Uterus (tissue), 4 donors: ENCODE measurements at places on chromosomes 5 and 9. TPM values are rescaled to one million over a fixed set of nuclear protein-coding genes. Genes with fewer than 3 reads are reported as not detected.
A peak's percentile ranks its signal among the peaks of the same experiment; 100 is the strongest.

The SPACA9 gene
- 2.4 TPM for total RNA-seq

The AK6 gene
- total RNA-seq: 36.3 TPM

The NSG2 gene
- not detected for total RNA-seq

The TRIO gene
- total RNA-seq: 234 TPM

- DNase-seq: no peak
Observed at GRCh38 chr9:123290764-123291163, 22.4 kb upstream of the STRBP start.

DNA sequence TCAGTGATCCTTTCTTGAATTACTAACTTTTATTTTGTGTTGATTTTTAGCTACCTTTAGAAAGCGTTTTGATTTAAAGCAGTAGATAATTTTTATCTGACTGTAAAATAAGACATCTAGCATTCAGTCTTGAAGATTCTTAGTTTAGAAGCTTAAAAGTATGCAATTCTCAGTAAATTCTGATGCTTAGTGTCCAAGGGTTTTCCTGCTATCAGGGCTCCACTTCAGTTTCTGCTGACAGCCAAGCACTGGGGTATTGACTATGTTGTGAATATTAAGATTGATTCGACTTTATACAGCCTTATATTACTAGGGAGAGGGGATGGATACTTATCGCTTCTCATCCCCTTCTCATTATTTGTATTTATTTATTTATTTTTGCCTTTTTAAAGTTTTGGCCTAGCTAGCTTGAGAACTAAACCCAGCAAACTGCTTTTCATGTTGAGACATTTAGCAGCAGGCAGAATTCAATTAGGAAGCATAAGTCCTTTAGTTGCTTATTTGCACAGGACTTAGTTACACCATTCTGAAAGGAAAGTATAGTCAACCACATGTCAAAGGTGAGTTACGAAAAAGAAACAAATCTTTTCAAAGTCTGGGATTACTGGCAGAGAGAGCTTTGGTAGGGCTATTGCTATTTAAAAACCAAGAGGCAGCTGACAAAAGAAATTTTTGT is 2.9 kb downstream of the PBX3 start:
- DNase-seq: no peak

GRCh38 chr5:58071566-58071965 is 388.3 kb downstream of the PLK2 start:
- no peak for DNase-seq

DNA sequence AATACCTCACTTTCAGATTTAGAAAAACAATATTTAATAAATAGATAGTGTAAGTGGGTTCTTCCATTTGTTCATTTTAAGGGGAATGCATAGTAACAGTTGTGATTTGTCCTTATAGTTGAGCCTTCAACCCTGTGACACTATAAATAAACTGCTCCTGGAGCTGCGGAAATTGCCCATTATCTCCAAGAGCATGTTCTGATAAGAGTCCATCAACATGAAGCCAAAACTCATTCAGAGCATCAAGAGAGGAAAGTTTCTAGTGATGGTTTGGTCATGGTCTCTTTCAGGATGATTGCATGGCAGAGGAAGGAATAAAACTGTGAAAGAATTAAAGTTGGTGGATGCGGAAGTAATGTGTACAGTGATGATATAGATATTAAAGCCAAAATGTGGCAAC is 772.1 kb upstream of the DMAC1 start:
- no peak for DNase-seq

GRCh38 chr5:376799-377325 is 55.3 kb downstream of the AHRR start:
- DNase-seq: peak; percentile 7

DNA sequence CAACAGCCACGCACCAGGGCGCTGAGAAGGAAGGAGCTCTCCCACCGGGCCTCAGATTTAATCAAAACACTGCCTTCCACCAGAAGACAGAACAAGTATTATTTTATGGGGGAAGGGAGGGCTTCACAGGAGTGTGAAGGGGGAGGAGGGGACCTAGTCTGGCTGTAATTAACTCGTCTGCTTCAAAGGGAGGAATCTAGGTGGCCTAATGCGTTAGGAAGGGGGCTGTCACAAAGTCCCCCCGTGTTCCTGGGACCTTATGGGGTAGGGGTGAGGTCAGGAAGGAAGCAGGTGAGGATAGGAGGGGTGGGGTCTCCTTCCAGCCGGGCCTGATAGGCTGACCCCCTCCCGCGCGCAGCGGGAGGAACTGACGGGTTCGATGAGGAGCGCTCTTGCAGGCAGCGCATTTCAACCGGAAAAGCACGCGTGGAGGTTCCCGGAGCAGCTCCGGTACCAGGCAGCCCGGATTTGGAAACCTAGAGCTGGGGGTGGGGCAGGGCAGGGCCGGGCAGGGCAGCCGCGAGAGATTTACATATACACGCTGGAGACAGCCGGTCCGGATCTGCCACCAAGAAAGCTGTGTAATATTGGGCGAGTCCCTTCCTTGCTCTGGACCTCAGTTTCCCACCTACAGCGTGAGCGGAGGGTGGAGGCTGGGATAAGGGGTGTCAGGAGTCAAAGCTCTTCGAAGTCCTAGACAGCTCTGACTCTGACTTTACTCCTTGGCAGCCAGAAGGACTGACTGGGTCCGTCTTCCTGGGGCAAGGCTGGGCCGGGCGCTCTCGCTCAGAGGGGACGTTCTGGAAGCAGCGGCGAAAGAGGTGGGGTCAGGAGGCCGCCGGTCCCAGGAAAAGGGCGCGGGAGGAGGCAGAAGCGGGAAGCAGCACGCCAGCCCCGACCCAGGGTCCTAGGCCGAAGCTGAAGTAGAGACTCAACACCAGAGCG is 1.8 kb downstream of the SHB start:
- DNase-seq: peak; percentile 46
